Coronary artery (tissue), 2 donors: ENCODE measurements at places on chromosomes 6 and 20.

GRCh38 chr20:19073584-19074218, 138.7 kb upstream of the SLC24A3 start:
- DNase-seq = no peak

DNA sequence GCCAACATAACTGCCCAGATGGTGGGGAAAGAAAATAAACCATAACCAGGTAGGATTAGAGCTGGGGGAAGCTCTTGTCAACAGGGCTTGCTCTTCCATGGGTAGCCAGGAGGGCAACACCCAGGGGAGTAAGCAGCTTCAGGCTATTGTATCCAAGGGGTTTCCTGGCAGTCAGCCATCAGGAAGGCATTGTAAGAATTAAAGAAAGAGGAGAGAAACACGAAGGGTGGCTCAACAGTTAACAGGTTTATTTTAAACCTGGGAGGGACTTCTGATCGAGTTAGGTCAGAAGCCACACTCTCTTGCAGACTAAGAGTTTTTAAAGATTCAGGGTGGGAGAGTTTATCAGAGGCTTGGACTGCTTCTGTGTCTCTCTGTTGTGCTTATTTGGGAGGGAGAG, 114.2 kb downstream of the QRSL1 start:
- DNase-seq = no peak

- no peak for DNase-seq
Observed at GRCh38 chr6:74755196-74755595, 450.7 kb downstream of the COL12A1 start.

DNA sequence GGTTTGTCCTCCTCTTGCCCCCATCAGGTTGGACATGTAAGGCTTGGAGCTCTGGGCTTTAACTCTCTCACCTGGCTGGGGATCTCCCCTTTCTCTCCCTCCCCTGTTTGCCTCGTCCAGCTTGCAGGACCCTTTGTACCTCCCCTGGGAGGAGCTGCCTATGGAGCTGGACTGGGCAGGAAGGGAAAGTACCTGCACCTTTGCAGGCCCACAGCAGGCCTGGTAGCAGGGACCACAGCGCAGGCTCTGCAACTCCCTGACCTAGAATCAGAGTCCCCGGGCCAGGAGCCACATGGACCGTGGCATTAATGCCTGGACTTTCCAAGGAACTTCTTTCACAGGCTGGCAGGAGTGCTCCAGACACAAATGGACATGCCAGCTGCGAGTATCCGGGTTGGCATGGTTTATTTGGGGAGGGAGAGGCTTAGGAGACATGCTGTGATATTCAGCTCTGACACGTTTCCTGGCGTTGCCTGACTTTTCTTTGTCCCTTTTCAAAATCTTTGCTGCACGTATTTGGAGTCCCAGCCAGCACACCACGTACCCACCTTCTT, 268.5 kb upstream of the EXOC2 start:
- DNase-seq = no peak

- no peak for DNase-seq
Observed at GRCh38 chr6:44511126-44511525, 123.6 kb downstream of the CDC5L start.

- DNase-seq = no peak
Observed at GRCh38 chr6:34396518-34396917, 4.0 kb upstream of the NUDT3 start.

DNA sequence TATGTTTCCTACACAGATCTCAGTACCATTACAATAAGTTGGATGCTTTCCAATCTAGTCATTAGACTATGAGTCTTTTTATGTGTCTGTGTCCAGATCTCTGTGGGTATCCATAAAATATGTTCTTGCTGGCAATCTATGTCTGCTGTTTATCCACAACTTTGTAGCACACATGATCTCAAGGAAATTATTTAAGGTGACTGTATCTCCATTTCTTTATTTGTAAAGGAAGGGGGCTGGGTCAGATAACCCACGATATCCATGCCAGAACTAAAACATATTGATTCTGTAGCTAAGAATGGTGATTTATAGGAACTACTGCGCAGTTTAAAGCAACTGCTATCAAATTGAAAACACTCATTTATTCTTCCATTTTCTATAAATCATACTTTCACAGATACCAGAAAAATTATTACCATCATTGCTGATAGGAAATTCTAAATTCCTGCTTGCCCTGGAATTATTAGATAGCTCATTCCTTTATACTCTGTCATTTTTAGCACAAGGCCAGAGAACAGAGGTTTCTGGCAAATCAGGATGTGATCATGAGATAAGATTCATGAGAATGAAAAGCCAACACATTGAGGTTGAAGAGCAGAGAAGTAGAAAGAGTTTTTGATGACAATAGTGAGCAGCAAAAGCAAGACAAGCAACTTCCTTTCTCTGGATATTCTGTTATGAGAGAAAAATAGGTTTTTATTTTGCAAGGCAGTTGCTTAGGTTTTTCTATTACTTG, 851.4 kb upstream of the CITED2 start:
- no peak for DNase-seq

GRCh38 chr20:34415079-34415478, 52.0 kb downstream of the ITCH start:
- no peak for DNase-seq
